Stimulated activated CD8-positive, alpha-beta memory T cell treated with anti-CD3 and anti-CD28 coated beads, Interleukin-4, amount 100 ng/mL, for 1 hour (primary cell): ENCODE measurements at places on chromosomes 7 and 10.

GRCh38 chr7:49396229-49396628, 377.2 kb upstream of the VWC2 start:
- DNase-seq, result no peak

GRCh38 chr10:18516851-18517250, 134.5 kb downstream of the NSUN6 start:
- DNase-seq, result no peak

GRCh38 chr10:22895252-22895651, 32.6 kb upstream of the ARMC3 start:
- no peak for DNase-seq

DNA sequence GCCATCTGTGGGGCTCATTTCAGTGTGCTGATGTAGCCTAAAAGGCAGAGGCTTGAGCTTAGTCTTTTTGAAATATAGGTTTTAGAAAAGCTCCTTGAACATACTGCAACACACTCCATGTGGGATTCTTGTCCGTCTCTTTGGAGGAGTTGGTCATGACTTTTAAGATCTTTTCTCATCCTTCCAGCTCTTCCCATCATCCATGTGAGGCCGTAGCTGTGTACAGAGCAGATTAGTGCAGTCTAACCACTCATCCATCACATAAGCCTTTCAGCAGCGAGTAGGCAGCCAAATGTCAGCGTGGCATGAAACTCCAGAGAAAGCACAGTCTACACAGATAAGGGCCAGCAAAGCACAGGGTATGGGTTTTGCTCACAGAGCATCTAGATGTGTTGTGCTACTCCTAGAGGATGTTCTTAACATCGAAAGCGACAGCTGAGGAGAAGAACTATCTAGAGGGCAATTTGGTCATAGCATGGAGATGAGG, 28.1 kb upstream of the NPVF start:
- DNase-seq, result no peak

DNA sequence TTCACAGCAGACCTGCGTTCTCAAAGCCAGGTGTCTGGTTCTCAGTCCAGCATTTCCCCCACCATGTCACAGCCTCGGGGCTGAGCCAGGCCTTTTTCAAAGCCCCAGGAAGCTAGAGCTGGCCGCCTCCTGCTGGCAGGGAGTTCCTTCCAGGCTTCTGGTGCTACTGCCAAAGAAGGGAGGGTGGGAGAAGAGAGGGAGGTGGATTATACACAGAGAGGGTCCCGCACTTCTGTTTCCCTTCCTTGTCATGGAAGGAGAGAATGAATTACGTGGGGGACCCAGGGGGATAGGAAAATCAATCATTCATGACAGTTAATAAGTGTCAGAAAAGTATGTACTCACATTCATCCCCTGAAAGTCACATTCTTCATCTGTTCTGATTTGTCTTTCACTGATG, 600 bp upstream of the LGI1 start:
- no peak for DNase-seq

GRCh38 chr10:126016156-126016805, 119.9 kb downstream of the FANK1 start:
- no peak for DNase-seq

GRCh38 chr10:81013771-81014170, 476.1 kb downstream of the SH2D4B start:
- DNase-seq, result no peak

DNA sequence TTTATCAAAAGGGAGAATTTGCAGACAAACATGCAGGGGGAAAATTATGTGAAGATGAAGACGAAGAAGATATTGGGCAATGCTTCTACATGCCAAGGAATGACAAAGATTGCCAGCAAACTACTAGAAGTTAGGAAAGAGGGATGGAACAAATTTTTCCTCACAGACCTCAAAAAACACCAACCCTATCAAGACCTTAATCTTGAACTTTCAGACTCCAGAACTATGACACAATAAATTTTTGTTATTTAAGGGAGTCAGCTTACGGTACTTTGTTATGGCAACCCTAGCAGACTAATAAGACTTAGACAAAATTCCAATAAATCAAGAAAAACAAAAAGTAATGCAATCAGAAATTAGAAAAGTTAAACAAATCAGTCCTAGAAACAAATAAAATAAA, 280.0 kb upstream of the GNAI1 start:
- DNase-seq, result no peak

- no peak for DNase-seq
Measured at GRCh38 chr10:30034433-30035137, 24.8 kb downstream of the JCAD start.

DNA sequence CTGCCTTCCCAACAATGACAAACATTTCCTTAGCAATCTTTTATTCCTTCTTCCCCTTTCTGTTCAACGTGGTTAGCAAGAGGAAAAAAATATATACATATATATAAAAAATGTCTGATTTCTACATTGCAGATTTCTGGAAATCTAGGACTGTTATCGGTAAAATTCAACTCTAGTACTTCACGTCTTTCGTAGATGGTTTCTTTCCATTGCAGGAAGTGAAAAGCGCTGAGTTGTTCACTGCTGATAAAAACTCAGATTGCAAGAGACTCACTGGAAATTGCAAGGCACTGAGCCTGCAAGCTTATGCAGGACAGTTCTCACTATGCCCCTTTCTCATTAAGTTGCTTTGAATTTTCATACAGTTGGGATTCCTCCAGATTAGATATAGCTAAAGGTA, 23.9 kb downstream of the KIN start:
- DNase-seq, result no peak

DNA sequence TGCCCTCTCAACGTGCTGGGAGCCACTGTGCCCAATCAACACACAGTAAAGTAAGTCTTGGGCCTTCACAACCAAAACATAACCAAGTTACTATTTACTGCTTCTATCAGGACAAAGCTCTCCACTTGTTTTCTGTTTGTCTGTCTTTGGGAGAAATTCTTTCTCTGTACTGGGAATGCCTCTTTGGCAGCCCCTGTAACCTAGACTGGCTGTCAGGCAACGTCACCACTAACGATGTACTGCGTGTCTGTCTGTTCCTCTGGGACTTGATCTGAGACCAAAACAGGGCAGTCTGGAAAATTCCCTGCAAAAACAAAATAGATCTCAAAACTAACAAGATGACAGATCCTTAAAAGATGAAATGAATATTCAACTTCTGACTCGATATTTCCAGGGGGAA, 113.0 kb downstream of the SMURF1 start:
- no peak for DNase-seq

GRCh38 chr7:134605978-134606923, 40.4 kb upstream of the BPGM start:
- peak; percentile 11 for DNase-seq

DNA sequence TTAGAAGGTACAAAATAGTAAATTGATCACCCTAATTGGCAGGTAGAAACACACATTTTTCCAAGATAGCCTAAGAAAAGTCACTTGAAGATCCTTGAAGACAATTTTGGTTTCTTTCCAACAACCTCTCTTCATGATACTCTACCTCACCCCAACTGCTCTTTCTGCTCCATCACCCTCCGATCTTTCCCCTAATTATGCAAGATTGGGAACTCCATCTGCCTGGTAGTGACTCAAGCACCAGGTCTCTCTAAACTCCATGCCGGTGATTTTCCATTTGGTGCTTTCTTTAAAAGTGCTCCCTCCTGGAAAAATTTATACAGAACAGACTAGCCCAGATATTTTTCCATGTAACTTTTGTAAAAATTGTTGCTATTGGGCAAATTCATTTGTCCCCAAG, 1.1 kb upstream of the AKR1B1 start:
- no peak for DNase-seq

DNA sequence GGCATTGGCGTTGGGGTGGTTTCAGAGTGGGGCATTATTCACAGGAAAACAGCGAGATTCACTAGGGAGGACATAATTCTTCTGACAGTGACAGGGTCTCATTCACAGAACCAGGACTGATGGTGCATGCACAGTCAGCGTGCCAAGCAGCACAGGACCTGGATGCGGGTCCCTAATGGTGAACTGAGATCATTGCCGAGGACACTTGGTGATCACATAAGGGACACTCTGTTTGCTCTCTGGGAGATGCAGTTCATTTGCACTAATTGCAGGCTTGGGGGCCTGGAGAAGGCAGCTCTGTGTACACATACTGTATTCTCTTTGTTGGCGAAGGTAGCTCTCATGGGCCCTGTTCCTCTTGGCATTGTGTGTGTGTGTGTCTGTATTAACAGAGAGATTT, 716.1 kb downstream of the PHTF2 start:
- no peak for DNase-seq

DNA sequence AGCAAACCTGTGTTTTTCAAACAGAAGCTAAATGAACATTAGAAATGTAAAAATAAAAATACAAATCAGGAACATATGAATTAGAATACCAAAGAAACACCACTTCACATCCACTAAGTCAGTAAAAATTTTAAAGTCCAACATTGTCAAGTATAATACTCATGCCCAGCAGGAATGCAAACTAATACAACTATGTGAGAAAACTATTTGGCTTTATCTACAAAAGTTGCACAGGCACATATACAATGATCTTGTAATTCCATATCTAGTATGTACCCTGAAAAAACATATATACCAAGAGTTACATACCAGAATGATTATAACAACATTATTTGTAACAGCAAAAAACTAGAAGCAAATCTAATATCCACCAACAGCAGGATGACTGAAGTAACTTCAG, 91.1 kb downstream of the RNF32 start:
- no peak for DNase-seq

DNA sequence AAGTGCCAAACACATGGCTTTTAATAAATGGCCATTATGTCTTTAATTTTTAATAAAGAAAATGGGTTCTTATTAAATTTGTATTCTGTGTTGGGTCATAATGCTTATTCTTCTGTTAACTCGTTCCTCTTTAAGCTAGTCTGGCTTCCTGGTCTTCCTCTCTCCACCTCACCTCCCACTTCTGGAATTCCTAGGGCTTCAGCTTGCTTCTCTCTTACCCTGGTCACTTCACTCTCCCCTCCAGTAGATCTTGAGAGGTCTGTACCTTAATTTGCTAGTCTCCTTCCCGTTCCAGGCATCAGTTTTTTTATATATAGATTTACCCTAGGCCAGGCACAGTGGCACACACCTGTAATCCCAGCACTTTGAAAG, 111.2 kb downstream of the RALA start:
- DNase-seq, result no peak

- DNase-seq, result no peak
Measured at GRCh38 chr7:2738766-2739549, 51.0 kb downstream of the AMZ1 start.

DNA sequence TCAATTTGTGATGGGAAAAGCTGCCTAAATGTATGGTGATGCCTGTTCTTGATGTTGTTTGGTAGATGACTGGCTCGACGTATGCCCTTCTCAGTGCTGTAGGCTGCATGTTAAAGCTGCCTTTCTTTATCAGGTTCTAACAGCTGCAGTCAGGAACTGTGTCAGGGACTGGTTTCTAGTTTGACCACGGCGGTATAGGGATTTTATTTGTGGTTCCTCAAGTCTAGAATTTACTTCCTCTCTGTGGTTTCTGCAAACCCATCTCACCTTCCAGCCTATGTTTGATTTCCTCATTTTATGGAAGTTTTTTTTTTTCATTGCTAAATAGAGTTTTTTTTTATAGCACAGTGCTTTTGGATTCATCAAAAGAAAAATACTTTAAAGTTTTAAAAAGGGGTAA, 26.5 kb downstream of the LMTK2 start:
- no peak for DNase-seq

GRCh38 chr10:102804382-102805055, 32.7 kb downstream of the CYP17A1 start:
- DNase-seq, result no peak

DNA sequence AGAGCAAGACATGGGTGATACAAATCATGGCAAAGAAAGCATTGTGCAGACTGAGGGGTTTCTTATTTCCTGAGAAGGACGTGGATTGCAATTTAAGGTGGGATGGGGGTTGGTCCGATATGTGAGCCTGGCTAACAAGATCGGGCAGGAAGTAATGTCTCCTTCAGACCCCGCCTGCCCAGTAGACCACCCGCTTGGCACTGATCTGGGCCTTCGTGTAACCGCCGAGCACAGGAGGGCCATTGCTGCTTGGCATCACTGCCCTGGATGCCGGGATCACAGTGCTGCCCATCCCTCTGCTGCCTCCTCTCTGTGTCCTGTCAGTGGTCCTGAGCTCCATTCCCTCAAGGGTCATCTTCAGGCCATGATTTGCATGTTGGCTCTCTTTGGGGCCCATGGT, 214.6 kb upstream of the ZNF32 start:
- DNase-seq, result no peak

- DNase-seq, result no peak
Measured at GRCh38 chr7:96614154-96614867, 95.3 kb downstream of the SEM1 start.

- no peak for DNase-seq
Measured at GRCh38 chr10:7773845-7774801, 13.7 kb downstream of the KIN start.

DNA sequence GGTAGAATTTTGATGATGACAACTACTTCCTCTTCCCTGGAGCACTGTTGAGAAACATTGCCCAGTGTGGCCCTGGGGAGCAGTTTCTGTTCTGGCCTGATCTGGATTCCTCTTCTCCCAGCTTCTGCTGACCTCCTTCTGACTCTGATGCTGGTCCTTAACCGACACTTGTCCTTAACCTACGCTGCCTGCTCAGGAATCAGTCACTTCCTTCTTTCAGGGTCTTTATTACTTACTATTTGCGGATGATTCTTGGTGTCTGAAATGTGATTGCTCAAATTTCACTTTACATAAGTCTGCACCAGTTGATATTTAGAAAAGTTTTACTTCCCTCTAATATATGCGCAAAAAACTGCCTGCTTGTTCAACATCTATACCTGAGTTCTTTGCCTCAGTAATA, 164.1 kb downstream of the PTEN start:
- DNase-seq, result no peak

DNA sequence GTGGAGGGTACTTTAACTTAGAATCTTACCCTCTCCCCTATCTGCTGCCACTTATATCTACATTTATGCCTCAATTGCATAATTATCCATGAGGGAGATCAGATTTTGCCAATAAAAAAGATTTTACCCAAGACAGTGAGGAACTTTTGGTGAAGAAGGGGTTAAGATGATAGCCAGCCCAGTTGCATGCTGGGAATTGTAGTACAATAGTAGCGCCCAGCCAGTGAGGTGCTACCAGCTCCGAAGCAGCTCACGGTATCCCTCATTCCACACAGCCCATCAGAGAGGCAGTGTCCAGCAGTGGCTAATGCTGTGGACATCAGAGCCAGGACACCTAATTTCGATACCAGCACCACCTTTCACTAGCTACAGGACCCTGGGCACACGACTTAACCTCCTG, 5.9 kb upstream of the LGI1 start:
- no peak for DNase-seq

DNA sequence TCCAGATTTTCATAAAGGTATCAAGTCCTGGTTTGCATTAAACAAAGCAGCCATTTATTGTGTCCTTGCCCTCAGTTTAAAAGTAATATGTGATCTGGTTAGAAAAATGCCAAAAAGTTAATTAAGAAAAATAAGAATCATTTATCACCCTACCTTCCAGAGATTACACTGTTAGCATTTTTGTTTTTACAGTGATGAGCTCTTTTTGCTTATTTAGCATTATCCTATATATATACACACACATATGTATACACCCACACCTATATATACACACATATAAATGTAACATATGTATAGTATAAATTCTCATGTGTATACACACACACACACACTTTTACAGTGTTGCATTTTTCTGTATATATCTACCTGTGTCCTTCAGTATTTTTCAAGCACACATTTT, 127.9 kb downstream of the INSYN2A start:
- DNase-seq, result no peak

- no peak for DNase-seq
Measured at GRCh38 chr7:33472348-33473025, 343.1 kb downstream of the BBS9 start.

- peak; percentile 49 for DNase-seq
Measured at GRCh38 chr7:77759294-77759889, 38.8 kb downstream of the TMEM60 start.

- DNase-seq, result no peak
Measured at GRCh38 chr7:21960922-21961321, 15.2 kb upstream of the CDCA7L start.
